Effector memory CD4-positive, alpha-beta T cell (primary cell): ENCODE measurements at places on chromosomes 11 and 22.

DNA sequence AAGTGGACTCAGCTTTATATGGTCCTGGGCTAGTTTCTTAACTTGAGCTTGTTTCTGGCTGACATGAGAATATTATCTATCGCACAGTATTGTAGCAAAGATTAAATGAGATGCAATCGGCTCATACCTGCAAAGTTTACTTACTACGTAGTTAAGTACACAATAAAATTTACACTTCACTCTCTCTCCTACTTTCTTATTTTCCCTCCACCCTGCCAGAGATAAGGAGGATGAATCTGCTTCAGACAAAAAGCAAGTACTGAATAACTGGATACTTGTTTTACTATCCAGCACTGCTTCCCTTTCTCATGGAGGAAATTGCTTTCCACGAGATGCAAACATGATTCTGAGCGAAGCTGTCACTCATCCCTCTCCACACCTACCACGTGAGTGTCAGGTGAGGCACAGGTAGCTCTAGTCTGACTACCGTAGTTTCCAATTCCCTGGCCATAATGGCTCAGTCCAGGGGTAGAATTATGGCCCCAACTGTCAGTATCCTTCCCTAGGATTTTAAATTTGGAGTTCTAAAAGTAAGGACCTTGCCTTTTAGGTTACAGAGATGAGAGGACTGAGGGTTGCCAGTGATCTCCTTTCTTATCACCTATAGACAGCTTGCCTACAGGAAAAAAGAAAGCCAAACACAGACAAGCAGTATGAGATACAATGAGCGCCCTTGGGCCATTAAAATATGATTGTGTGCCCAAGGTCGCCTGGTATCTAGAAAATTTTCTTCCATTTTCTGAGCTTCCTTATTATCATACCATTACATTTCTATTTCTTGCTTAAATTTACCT is 39.8 kb downstream of the GAB2 start:
- DNase-seq = no peak

- no peak for DNase-seq
These were observed 73.7 kb downstream of the DGCR2 start for GRCh38 chr22:19048531-19048930.

DNA sequence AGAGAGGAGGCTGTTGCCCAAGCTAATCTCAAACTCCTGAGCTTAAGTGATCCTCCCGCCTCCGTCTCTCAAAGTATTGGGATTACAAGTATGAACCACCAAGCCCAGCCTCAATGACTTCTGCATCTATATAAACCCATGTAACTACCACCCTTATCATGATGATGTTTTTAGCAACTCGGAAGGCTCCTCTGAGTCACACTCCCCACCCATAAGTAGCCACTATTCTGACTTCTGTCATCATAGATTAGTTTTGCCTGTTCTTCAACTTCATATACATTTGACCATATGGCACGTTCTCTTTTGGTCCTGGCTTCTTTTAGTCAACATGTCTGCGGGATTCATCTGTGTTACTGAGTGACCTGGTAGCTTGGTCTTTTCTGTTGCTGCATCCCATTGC is 6.4 kb upstream of the FOSL1 start:
- no peak for DNase-seq

DNA sequence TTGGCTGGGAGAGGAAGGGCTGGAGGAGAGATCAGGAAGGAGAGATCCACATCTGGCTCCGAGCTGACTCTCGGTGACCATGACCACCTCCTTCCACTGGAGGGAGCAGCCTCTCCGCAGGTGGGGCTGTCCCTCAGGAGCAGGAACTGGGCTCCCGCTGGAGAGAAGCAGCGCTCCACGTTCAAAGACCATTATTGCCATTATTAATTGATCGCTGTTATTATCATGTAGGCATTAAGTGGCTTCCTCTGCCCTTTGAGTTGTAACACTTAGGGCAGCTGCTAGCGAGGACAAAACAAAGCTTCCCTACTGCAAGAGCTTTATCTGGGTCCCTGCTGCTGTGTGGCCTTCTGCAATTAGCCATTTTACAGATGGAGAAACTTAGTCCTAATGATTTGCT is 251.9 kb downstream of the ST3GAL4 start:
- DNase-seq = no peak

- DNase-seq = no peak
These were observed 964 bp upstream of the REXO2 start for GRCh38 chr11:114438303-114438702.

DNA sequence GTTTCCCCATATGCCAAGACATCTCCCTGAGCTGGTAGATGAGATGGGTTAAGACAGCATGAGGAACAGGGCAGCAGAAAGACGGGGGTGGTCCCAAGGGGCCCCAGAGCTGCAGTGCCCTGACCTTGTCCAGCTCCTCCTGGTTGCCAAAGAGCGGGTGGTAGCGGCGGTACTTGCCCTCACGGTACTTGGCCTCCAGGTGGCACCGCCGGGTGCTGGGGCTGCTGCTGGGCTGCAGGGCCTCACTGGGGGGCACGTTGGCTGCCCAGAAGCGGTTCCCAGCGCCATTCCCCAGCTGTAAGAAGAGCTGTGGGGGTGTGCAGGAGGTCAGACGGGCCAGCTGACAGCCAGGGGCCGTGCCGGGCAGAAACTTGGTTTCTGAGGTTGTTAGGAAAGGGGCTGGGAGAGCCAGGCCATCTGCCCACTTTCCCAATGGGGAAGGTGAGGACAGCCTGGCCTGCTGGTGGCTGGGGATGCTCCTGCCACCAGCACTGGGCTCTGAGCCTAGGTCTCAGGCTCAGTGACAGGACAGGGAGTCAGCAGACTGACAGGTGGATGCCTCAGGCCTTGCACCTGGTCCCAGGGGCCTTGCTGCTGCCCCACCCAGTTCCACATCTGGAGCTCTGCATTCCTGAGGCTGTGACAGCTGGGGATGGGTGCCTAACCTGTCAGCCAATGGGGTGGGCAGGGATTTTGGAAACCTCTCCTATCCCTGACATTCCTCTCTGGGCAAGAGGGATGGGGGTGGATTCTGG is 30.0 kb upstream of the PDE2A start:
- DNase-seq = no peak

- DNase-seq = no peak
These were observed 59.8 kb downstream of the WNT7B start for GRCh38 chr22:45917146-45917545.

GRCh38 chr11:57397394-57397990 is 7.0 kb upstream of the PRG2 start:
- no peak for DNase-seq

- DNase-seq = no peak
These were observed 12.6 kb downstream of the RAB6A start for GRCh38 chr11:73748300-73748699.

- DNase-seq = no peak
These were observed 8.1 kb downstream of the IGSF9B start for GRCh38 chr11:133948711-133949110.

DNA sequence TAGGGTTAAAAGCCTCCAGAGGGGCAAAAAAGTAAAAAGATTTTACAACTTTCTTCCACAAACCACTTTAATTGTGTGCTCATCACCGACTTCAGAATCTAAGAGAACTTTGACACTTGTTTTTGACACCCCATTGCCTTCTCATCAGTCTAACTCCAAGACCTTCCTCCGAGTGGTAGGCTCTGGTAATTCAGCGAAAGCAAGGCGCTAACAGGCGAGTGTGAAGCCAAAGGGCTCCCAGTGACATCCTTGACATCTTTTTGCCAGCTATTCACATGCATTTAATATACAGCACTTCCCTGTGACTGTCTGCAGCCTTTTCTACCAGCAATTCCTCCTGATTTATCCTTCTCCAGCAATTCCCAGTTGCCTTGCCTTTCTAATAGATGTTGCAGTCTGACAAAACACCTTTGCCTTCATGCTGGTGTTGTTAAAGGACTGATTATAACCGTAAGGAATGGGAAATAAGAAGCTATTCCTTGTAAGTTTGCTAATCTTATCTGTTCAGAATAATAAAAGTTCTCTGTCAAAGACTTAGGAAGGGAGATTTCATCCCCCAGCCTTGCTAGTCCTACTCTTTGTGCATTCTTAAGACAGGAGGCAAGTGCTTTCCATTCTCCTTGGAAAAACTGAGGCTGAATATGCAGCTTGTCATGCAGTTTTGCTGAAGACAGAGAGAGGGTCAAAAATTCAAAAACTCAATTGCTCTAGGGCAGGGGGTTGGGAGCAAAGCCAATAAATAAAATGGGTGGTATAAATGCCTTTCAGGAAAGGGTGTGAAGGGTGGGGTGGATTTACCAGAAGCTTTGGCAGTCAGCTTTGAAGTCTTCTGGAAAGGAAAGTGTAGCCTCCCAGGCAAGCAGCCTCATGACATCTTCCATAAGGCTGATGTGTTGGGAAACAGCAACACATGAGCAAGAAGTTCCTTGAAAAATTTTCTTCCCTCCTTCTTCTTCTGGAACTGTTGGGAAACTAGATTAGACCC is 39.1 kb downstream of the SNX19 start:
- DNase-seq = no peak

DNA sequence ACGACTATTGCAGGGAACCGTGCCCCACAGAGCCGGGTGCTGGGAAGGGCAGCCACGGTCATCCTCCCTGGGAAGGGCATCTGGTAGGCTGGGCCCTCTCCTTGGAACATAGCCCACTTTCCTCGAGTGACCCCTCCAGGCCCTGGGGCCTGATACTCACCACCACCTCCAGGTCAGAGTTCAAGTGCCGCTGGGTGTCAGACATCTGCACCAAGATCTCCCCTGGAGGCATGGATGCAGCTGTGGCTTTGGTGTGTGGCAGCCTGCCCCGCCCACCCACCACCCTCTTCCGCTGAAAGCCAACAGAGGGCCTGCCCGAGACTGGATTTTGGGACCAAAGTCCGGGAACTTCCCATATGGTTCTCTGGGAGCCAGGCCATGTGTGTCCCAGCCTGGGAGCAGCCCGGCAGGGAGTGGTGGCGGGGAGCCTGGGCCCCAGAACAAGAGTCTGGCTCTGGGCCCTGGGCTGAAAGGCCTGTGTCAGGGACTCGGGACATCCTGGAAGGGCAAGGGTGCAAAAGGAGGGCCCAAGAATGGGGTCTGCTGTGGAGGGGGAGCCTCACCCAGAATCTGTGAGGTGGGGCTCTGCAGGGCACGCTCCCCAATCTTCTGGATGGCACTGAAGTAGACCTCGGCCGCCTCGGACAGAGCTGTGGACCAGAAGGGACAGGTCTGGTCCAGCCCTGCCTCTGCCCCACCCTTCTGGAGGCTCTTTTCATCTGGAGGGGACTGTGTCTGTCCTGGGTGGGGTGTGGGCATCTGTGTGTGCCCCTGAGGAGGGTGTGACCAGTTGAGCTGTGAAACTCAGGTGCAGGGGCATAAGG is 2.6 kb downstream of the BAIAP2L2 start:
- DNase-seq = no peak

GRCh38 chr11:121711939-121712338 is 259.2 kb upstream of the SORL1-AS1 start:
- DNase-seq = no peak

DNA sequence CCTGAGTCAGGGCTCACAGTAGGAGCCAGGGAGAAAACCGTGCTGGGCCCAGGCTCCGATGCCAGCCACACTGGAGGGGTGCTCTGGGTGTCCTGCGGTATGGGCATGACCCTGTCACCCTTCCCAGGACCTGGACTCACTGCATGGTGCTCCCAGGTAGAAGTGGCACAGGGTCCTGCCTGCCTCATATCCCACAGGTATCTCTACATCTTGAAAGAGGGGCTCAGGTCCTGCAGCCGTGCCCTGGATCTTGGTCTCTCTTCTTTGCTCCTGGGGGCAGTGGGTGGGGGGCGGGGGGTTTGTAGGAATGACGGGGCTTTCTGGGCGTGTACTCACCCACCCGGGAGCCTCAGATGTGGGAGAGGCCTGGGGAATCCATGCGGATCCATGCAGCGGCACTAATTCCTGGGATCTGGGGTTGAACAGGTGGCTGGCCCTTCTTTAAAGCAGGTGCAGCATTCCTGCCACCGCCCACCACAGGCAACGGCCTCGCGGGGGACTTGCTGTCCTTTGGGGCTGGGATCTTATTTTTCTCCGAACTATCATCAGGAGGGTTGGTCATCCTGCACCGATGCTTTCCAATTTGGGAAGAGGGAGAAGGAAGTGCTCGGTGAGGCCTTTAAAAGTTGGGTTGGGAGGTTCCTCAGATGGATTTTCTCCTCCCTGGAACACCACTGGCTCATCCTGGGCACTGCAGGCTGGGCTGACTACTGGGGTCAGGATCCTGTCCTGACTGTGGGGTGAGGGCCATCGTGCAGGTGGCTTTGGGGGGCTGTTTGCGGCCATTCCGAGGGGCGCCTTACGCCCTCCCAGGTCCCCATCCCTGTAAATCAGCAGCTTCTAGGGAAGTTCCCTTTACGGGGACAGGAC is 886.4 kb downstream of the BRD1 start:
- DNase-seq = no peak

DNA sequence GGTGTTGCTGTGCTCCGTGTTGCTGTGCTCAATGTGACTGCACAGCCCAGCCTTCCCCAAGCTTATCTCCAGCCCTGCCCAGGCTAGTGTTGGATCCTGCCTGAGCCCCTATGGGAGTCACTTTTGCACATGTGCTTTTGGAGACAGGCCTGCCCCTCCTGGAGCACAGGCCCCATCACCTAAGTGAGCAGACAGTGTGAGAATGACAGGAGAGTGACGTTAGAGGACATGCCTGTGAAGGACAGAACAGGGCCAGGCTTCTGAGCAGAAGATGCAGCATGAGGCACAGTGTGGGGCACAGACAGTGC is 36.6 kb upstream of the SUSD2 start:
- no peak for DNase-seq

GRCh38 chr11:94217705-94218104 is 86.7 kb upstream of the IZUMO1R start:
- DNase-seq = no peak

DNA sequence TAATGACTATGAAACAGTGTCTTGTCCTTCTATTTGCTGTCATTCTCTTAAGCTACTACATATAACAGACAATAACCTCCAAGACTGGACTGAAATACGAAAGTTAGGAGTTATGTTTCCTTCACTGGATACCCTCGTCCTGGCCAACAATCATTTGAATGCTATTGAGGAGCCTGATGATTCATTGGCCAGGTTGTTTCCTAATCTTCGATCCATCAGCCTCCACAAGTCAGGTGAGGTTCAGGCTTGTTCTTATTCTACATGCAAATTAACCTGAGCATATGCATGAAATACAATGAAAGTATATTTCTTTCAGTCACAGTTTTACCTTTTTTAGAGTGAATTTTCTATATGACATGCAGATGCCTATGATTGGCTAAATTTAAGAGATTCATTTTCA is 31.2 kb downstream of the TBCEL start:
- DNase-seq = no peak

DNA sequence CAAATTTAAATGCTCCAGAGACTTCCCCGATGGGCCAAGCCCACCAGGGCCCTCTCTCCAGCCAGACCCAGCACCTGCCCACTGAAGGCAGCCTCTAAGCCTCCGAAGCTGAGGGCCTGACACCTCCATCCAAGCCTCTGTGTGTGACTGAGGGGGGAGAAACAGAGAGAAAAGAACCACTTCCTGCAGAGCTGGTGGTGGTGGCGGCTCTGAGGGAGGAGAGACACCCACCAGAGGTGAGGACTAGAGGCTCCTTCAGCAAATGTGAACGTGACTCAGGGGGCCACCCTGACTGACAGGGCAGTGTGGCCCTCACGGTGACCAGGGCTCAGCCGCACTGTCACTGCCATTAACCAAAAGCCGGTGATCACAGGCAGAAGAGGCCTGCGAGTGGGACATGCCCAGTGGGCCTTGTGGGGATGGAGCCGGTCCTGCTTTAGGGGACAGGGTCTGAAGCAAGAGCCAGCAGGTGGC is 31.0 kb upstream of the CD5 start:
- DNase-seq = peak; percentile 54
